Activated naive CD4-positive, alpha-beta T cell treated with anti-CD3 and anti-CD28 coated beads for 36 hours (primary cell): ENCODE measurements at places on chromosomes 6 and 20.
A peak's percentile ranks its signal among the peaks of the same experiment; 100 is the strongest.

- no peak overlapping the region for H3K4me3 ChIP-seq
- no peaks in the 10 kb centered on the region for H3K27me3 ChIP-seq
- no peaks in the 10 kb centered on the region for H3K36me3 ChIP-seq
- DNase-seq = no peak
- H3K27ac ChIP-seq = no peak overlapping the region
These were observed 63.4 kb downstream of the MDGA1 start for GRCh38 chr6:37634238-37634826.

DNA sequence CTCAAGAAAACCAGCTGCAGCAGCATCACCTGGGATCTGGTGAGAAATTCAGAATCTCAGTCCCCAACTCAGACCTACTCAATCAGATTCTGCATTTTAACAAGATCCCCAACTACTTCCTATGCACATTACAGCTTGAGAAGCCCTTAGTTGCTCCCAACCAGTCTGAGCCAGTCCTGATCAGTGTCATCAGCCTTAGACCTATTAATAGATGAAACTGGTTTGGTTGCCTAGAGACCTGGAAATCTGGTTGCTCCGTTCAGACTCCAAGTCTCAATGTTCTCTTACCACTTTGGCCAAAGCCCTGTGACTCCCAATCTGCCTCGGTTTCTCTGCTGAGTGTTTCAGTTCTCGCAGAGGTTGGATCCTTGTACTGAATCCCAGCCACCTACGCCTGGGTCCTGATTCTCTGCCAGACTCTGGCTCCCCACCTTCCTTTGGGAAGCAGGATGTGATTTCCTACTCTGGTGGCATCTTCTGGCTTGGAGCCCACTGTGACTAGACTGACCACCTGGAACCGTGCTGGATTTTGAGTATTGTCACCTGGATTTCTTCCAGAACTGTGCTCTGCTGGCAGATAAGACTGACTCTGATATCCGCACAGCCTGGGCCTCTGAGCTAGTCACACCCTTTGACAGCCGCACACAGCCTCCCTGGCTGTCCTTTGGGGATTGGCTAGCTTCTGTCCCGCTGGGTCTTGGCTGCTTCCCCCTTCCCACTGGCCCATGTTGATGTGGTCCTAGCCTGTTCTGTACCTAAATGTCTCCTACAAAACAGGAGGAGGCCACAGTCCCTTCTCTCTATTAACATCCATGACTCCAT, 20.3 kb upstream of the ATXN1 start:
- no peak overlapping the region for H3K4me3 ChIP-seq
- H3K27ac ChIP-seq = no peak overlapping the region
- no peaks in the 10 kb centered on the region for H3K4me1 ChIP-seq
- H3K27me3 ChIP-seq = peaks cover 4% of the 10 kb centered on the region
- no peaks in the 10 kb centered on the region for H3K36me3 ChIP-seq

DNA sequence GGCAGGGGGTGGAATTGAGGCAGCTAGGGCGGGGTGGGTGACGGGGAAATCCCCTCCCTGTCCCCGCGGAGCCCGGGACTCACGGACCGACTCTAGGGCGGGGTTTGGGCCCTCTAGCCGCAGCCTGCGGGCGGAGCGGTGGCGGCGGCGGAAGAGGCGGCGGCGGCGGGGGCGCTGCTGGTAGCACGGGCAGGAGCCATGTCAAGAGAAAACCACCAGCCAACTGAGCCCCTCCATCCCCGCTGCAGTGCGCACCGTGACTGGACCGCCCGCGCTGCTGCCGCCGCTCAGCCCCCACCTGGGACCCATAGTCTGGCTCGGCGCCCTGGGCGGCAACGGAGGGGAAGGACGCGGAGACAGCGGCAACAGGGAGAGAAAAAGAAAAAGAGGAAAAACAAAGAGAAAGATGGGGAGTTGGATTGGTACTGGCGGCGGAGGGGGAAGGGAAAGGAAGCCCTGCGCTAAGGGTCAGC, 1.2 kb upstream of the C6orf62 start:
- peak overlapping the region; percentile 99 for H3K4me3 ChIP-seq
- DNase-seq = peak; percentile 80
- peaks cover 36% of the 10 kb centered on the region for H3K4me1 ChIP-seq

DNA sequence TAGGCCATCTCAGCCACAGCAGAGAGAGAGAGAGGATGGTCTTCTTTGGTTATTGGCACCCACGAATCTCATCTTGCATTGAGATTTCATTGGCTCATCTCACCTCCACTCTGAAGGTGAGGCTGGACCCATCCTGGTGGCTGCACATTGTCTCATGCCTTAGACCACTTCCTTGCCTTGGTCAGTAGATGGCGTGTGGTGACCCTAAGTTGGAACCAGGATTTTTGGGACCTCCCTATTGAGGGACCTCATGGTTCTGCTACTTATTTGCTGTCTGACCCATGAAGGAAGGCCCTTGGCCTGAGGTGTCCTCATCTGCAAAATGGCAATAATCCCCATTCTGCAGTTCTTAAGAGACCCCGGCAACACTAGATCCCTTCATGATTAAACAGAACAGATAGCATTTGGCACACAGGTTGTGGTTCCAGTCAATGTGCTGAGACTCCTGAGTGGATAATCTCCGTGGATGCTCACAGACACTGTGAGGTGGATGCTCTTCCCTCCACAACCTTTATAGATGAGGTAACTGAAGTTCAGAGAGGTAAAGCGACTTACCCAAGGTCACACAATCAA, 21.5 kb upstream of the AAR2 start:
- peak; percentile 27 for DNase-seq
- H3K27me3 ChIP-seq = no peaks in the 10 kb centered on the region
- no peaks in the 10 kb centered on the region for H3K4me1 ChIP-seq
- no peak overlapping the region for H3K4me3 ChIP-seq
- H3K27ac ChIP-seq = no peak overlapping the region

GRCh38 chr20:52529826-52530225, 338.2 kb upstream of the ZFP64 start:
- H3K27ac ChIP-seq = no peak overlapping the region
- H3K4me1 ChIP-seq = peaks cover 2% of the 10 kb centered on the region
- peaks cover 2% of the 10 kb centered on the region for H3K27me3 ChIP-seq
- H3K4me3 ChIP-seq = no peak overlapping the region
- no peak for DNase-seq

DNA sequence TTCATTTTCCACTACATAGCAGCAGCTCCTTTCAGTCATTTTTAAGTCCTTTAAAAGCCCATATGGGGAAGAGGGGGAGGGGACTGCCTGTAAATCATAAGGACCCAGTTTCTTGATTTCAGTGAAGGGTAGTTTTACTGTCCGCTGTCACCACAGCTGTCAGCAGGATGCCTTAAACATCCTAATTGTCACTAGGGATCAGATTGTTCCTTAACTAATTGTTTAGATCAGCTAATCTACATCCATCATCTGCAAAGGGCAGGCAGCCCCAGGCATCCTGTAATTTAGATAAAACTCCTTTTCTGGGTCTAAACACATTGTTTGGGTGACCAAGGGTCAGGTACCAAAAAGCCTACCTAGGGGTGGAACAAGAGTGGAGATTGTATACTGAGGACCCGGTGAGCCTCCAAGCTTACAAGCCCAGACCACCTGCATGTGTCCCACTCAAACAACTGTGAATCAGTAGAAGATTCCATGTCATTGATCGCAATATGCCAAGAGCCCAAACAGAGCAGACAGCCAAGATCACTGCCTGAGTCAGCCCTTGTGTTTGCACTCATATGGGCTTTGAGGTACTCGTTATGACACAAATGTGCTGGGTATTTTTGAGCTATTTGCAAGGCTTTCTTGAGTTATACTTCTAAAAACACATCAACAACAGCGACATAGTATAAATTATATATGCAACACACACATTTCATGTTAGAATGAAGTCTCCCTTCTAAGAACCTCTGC, 198.7 kb upstream of the CEP162 start:
- H3K4me3 ChIP-seq = no peak overlapping the region
- no peaks in the 10 kb centered on the region for H3K4me1 ChIP-seq
- DNase-seq = no peak
- peaks cover 4% of the 10 kb centered on the region for H3K27me3 ChIP-seq

DNA sequence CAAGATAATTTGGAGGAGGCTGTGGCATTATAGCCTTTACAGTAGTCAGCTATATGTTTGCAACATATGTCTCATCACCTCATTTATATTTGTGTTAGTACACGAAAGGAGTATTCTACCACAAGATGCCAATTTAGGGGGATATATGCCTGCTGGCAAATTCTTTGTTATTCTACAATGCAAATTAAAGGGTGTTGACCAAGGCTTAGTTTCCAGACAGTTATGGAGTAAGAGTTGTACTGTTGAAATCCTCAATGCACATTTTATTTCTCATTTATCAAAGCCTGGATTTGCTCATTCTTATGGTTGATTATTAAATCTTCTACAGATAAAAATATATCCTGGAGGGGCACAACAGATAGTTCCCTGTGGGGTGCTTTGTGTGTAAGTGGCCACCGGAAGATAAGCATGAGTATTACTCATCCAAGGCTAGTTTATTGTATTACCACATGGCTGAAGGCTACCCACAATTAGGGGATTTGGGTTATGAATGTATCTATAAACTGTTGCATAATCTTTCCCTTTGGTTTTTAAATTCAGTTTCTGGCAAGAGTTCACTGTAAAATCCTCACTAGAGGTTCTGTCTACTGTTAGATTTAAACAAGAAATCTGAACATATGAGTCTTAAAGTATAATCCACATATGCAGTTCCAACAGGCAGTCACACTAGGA, 9.0 kb downstream of the CST9 start:
- H3K27ac ChIP-seq = no peak overlapping the region
- H3K36me3 ChIP-seq = no peaks in the 10 kb centered on the region
- no peak overlapping the region for H3K4me3 ChIP-seq
- no peaks in the 10 kb centered on the region for H3K4me1 ChIP-seq

DNA sequence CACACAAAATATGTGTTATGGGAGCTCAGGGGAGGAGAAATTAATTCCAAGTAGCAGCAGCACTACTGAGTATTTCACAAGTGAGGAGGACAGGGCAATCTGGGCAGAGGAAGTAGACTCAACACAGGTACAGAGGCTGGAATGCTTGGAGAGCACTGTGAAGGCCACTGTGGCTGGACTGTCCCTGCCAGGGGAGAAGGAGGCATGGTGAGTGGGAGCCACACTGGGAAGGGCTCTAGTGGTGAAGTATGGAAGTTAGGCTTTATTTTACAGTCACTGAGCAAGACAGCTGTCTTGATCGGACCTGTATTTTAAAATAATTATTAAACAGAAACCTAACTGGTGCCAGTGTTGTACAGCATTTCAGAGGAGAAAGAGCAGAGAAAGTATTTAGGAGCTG, 28.8 kb downstream of the FAM229B start:
- DNase-seq = no peak
- H3K27me3 ChIP-seq = no peaks in the 10 kb centered on the region
- peaks cover 12% of the 10 kb centered on the region for H3K4me1 ChIP-seq
- no peaks in the 10 kb centered on the region for H3K36me3 ChIP-seq
- no peak overlapping the region for H3K4me3 ChIP-seq

- H3K4me1 ChIP-seq = peaks cover 43% of the 10 kb centered on the region
- no peak overlapping the region for H3K27ac ChIP-seq
- no peaks in the 10 kb centered on the region for H3K36me3 ChIP-seq
- H3K27me3 ChIP-seq = no peaks in the 10 kb centered on the region
- H3K4me3 ChIP-seq = no peak overlapping the region
- no peak for DNase-seq
These were observed 84.5 kb downstream of the SGK1 start for GRCh38 chr6:134233180-134233955.

- H3K27ac ChIP-seq = peak overlapping the region; percentile 94
- H3K4me3 ChIP-seq = peak overlapping the region; percentile 94
- no peaks in the 10 kb centered on the region for H3K27me3 ChIP-seq
- DNase-seq = no peak
These were observed 812 bp downstream of the SLC9A8 start for GRCh38 chr20:49813305-49813974.

- no peaks in the 10 kb centered on the region for H3K36me3 ChIP-seq
- no peaks in the 10 kb centered on the region for H3K4me1 ChIP-seq
- no peak overlapping the region for H3K27ac ChIP-seq
- no peaks in the 10 kb centered on the region for H3K27me3 ChIP-seq
These were observed 86.6 kb upstream of the TPD52L1 start for GRCh38 chr6:125066964-125067363.

DNA sequence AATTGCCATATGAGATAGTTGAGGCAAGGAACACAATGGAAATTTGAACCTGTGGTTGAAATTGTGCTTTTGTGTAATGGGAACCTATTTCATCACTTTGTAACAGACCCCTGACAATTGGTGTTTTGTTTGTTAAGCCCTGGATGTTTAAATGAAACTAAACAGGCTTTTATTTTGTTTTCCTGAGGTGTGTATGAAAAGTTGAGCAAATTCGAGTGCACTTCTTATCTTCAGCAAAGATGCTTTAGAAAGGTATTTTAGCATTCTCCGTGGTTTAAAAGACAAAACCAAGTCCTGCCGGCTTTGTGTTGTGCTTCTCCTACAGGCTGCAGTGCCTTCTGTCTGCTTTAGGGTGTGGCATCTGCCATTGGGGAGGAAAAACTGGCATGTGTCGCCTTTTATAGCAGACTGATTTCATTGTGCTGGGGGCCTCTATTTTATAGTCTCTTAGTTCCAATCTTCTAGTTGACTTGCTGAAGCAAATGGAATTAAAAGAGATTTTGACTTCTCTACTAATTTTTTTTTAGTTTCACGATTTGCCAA, 2.2 kb upstream of the ARID1B start:
- peak; percentile 20 for DNase-seq
- no peaks in the 10 kb centered on the region for H3K27me3 ChIP-seq
- H3K4me1 ChIP-seq = peaks cover 14% of the 10 kb centered on the region
- H3K36me3 ChIP-seq = peaks cover 4% of the 10 kb centered on the region
- H3K4me3 ChIP-seq = no peak overlapping the region
- H3K27ac ChIP-seq = no peak overlapping the region

- H3K36me3 ChIP-seq = no peaks in the 10 kb centered on the region
- H3K27me3 ChIP-seq = no peaks in the 10 kb centered on the region
- no peak for DNase-seq
- H3K27ac ChIP-seq = no peak overlapping the region
- no peak overlapping the region for H3K4me3 ChIP-seq
- H3K4me1 ChIP-seq = no peaks in the 10 kb centered on the region
These were observed 968.9 kb upstream of the EYS start for GRCh38 chr6:66675906-66676305.

GRCh38 chr6:82076916-82077315, 170.6 kb downstream of the IBTK start:
- H3K27ac ChIP-seq = no peak overlapping the region
- peaks cover 4% of the 10 kb centered on the region for H3K27me3 ChIP-seq
- H3K4me1 ChIP-seq = no peaks in the 10 kb centered on the region
- no peak for DNase-seq

- H3K36me3 ChIP-seq = no peaks in the 10 kb centered on the region
- H3K4me1 ChIP-seq = peaks cover 9% of the 10 kb centered on the region
- no peak for DNase-seq
- no peak overlapping the region for H3K27ac ChIP-seq
These were observed 98.9 kb downstream of the TCP11 start for GRCh38 chr6:35042031-35042815.

DNA sequence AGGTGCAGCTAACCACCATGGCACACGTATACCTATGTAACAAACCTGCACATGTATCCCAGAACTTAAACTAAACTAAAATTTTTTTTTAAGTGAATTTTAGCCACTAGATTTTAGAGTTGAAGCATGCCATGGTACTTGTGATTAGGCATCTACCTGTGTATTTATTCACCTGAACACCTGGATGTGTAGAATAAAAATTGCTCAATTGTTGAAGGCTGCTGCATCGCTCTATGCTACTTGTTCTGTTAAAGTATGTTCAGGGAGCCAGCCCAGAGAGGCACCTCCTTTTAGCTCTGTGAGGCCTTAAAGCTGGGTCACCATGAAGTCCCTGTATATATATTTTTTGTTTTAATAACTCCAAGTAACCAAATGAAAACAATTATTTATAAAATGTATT, 28.3 kb downstream of the SLC22A3 start:
- H3K4me1 ChIP-seq = no peaks in the 10 kb centered on the region
- H3K27me3 ChIP-seq = peaks cover 13% of the 10 kb centered on the region
- no peak overlapping the region for H3K27ac ChIP-seq
- no peak overlapping the region for H3K4me3 ChIP-seq
- no peak for DNase-seq
- H3K36me3 ChIP-seq = no peaks in the 10 kb centered on the region

- H3K27me3 ChIP-seq = no peaks in the 10 kb centered on the region
- H3K4me3 ChIP-seq = no peak overlapping the region
- no peaks in the 10 kb centered on the region for H3K36me3 ChIP-seq
These were observed 443.8 kb upstream of the MANEA start for GRCh38 chr6:95133578-95133977.
